ENCODE measurements at places on chromosomes 5 and 9.

- no peak for DNase-seq
Observed at GRCh38 chr9:87263291-87263690, 234.4 kb upstream of the DAPK1 start.

DNA sequence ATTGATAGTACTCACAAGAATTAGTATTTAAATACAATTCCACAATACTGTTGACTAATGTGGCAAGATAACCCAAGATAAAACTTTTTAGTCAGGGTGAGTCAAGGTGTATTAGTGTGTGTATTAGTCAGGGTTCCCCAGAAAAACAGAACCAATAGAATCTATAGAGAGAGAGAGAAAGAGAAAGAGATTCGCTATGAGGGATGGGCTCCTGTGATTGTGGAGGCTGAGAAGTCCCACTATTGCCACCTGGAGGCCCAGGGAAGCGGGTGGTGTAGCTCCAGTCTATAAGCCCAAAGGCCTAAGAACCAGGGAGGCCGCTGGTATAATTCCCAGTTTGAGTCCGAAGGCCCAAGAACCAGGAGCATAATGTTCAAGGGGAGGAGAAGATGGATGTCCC lies 10.0 kb upstream of the SHISAL2B start:
- DNase-seq, result no peak

DNA sequence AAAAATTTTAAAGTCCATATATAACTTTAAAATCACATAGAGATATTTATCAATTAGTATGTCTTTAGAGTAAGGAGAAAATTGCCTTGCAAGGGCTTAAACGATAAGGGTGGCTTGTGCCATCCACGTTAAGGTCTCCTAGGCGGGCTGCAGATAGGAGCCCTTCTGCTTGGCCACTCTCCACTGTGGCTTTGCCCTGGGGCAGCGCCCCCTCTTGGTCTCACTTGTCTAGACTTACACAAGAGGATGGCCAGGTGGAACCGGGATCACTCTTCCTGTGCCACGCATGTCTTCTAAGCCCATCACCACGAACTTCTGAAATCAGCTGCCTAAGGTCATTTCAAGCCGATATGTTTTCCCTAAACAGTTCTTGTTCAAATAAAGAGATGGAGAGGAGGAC lies 2.9 kb downstream of the FPGS start:
- DNase-seq, result no peak

- DNase-seq, result no peak
Observed at GRCh38 chr9:121023064-121023463, 27.0 kb downstream of the C5 start.

DNA sequence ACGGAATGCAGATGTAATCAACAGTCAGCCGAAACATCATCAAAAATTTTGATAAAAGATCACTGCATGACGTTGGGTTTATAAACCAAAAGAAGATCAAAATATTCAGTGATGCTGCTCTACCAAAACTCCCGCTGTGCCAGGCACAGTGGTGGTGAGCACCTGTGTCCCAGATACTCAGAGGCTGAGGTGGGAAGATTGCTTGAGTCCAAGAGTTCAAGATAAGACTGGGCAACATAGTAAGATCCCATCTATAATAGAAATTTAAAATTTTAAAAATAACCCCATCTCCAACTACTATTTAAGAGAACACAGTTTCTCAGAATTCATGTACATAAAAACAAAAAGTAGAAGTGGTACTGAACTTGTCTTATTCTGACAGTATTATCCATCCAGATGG lies 3.8 kb downstream of the LMAN2 start:
- no peak for DNase-seq

- DNase-seq, result no peak
Observed at GRCh38 chr5:68274847-68275651, 59.5 kb downstream of the PIK3R1 start.

- no peak for DNase-seq
Observed at GRCh38 chr9:115668521-115668920, 485.1 kb upstream of the PAPPA start.

GRCh38 chr9:69885931-69886330 lies 65.3 kb downstream of the CFAP95 start:
- no peak for DNase-seq

- no peak for DNase-seq
Observed at GRCh38 chr5:95564450-95564849, 9.5 kb downstream of the ARSK start.

GRCh38 chr9:134505032-134505431 lies 136.6 kb upstream of the COL5A1 start:
- DNase-seq, result no peak

DNA sequence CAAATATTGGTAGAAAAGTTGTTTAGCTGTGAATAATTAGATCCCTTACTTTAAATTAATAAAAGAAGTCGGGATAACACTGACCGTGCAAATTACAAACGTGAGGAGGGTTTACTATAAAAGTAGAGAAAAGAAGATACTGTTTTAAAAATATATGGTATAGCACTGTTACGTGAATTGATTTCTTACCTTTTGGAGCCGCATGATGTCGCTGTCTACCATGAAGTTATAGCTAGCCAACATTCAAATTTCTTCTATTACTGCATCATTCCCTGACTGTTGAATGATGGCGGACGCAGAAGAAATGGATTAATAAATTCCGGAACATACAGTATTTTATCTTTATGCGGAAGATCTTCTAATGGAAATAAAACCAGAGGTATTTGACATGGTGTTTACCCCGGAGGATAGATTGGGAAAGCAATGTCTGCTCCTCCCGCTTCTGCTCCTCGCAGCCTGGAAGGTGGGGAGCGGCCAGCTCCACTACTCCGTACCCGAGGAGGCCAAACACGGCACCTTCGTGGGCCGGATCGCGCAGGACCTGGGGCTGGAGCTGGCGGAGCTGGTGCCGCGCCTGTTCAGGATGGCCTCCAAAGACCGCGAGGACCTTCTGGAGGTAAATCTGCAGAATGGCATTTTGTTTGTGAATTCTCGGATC lies at the start of gene PCDHA6:
TSS of gene PCDHA6 (plus strand) at position 257 of the 658 bp plus-strand sequence. CDS start at position 389, 132 bp downstream.
- no peak for DNase-seq

DNA sequence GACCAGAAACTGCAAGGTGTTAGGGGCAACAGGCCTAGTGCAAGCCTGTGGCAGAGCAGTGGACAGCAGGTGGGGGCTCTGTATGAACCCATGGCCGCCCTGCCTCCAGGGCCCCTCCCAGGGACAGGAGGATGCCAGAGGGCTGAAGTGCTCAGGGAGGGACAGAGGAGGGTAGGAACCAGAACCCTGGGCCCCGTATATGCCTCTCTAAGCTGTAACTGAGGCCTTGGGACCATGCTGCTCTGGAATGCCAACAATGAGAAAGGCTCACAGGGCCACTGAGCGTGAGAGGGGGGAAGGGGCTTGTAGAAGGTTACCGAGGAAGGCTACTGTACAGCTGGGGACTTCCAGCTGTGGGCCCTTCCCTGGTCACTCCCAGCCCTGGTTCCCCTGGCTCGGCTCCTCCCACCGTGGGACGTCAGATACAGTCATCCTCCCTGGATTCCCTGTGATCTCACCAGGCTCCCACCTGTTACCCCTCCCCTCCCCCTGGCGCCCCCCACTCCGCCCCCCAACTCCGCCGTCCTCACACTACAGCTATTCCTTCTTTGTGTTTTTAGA lies 21.1 kb downstream of the AQP7 start:
- DNase-seq, result no peak

DNA sequence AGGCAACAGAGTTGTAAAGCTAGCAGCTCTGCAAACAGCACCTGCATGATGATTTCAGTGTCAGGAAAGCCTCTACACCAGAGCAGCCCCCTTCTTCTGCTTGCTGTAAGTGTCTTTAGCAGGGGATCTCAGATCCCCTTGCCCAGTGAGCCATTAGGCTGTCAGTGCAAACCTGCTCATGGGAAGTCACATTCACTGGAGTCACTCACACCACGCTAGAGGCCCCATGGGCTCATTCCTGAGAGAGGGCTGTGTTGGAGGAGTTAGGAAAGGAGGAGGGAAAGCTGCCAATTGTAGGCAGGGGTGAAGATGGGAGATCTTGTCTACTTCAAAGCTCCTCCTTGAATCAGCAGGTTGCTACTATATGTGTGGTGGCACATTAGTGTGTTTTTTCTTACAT lies 275.2 kb downstream of the SMARCA2 start:
- DNase-seq, result no peak

DNA sequence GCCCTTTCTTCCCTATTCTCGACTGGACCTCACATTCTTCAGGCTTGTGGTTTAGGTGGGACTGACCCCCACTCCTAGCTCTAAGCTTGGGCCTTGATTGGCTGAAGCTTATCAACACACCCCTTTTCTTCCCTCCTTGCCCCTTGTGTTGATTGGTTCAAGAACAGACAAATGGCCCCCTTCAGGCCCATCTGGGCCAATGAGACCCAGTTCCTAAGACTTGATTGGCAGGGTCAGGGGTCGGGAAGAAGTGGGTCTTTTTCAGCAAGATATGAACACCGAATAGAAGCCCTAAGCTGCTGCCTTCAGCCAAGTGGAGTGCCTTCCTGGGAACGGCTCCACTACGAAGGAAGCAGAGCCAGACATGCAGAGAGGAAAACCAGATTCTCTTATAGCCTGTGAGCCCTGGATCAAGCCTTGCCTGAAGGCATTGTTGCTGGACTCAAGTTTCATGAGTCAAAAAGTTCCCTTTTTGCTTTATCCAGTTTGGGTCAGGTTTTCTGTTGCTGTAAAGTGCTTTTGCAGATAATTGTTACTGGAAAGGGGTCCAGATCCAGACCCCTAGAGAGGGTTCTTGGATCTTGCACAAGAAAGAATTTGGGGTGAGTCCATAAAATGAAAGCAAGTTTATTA lies 22.4 kb upstream of the NCS1 start:
- no peak for DNase-seq

DNA sequence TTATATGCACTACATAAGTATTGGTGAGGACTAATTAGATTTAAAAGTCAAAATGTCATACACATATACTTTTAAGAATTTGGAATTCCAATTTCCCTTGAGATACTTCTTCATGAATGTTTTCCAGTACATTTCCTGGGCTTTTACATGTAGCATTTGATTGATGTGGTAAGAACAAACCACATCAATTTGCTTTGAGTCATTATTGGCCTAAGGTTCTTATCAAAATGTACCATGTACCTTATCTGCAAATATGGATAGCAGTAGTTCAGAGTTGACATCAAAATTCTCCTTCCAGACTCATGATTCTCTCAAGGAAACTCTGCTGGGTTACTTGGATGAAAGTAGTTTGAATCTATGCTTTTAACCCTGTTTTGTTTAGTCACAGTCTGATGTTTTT lies 2.5 kb downstream of the CAST start:
- no peak for DNase-seq

GRCh38 chr5:174607916-174608315 lies 116.5 kb upstream of the MSX2 start:
- no peak for DNase-seq

DNA sequence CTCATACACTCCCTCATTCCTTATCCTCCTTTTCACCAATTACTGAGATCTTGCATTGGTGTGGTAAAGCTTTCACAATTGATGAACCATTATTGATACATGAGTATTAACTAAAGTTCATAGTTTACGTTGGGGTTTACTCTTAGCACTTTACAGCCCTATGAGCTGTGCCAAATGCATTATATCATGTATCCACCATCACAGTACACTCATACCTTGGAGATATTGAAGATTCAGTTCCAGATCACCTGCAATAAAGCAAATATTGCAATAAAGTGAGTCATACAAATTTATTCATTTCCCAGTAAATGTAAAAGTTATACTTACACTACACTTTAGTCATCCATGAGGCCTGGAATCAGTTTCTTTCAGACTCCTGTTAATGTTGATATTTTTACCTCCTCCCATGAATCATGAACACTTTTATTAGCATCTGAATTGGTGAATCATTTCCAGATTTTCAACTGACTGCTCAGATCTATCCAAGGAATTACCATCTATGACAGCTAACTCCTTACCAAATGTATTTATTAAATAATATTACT lies 546.6 kb upstream of the PTPRD start:
- DNase-seq, result no peak

GRCh38 chr5:125865166-125865815 lies 557.9 kb upstream of the GRAMD2B start:
- DNase-seq, result no peak

DNA sequence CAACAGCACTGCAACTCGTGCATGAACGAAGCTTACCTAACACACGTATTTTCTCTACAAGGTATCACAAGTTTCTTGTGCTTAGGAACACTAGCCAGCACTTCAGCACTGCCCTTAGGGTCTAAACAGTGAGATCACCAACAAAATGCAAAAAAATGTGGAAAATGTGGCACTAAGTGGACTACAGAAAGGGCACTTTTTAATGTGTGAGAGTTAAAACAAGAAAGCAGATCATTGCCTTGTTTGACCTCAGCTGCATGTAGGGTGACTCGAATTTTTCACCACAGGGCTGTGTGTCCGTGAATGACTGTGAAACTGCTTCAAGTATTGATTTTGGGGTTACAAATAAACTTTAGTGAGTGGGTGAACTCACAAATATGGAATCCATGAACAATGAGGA lies 90.5 kb downstream of the MARCHF3 start:
- no peak for DNase-seq

DNA sequence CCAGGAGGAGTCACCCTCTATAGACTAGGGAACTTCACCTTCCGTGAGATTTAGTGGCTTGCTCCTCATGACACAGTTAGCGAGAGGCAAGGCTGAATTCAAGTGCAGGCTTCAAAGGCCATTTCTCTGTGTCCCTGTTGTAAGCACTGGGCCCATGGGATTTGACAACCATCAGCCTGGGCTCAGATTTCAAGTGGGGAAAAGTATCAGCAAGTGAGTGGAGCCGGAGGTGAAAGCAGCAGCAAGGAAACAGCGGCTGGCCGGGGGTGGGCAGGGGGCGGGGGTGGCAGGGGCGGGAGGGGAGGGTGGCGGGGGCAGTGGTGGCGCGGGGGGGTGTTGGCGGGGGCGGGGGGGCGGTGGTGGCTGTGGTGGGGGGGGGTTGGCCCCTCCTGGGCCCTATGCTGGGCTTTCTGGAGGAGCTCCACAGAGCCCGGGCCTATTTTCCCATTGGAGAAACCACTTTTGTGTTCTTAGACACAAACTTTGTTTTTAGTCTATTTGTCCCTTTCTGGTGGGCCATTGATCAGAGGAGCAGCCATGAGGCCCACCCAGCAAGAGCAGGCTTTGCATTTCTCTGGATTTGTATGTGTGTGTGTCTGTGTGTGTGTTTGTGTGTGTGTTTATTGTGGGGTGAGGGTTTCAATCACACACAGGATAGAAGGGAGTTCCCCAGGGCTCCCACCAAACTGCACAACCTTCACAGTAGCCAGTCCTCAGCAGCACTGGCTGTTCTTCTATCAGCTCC lies 165.4 kb upstream of the RAI14 start:
- no peak for DNase-seq

DNA sequence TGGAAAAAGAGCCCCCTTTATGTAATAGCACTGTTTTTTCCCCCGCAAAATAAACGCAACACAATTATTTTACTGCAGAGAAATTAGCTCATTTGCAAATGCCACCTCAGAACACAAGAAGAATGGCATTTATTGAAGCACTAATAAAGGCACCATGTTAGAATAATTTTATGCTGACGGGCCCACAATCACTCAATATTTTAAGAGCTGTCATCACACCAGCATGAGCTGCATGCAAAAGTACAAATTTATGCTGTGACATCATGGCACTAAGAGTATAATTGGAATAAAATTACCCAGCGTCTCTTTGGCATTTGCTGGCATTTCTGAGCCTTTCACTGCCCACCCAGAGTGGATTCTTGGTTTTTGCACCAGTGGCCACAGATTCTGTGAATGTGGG lies 364.6 kb downstream of the TLE4 start:
- DNase-seq, result no peak
